ENCODE measurements at places on chromosomes 6 and 20.

- no peak for DNase-seq
Observed at GRCh38 chr6:166487148-166487547, 99.3 kb downstream of the RAMACL start.

GRCh38 chr6:90293319-90293953 lies 3.2 kb downstream of the BACH2 start:
- no peak for DNase-seq

- DNase-seq, result no peak
Observed at GRCh38 chr6:169766232-169766631, 14.8 kb downstream of the ERMARD start.

DNA sequence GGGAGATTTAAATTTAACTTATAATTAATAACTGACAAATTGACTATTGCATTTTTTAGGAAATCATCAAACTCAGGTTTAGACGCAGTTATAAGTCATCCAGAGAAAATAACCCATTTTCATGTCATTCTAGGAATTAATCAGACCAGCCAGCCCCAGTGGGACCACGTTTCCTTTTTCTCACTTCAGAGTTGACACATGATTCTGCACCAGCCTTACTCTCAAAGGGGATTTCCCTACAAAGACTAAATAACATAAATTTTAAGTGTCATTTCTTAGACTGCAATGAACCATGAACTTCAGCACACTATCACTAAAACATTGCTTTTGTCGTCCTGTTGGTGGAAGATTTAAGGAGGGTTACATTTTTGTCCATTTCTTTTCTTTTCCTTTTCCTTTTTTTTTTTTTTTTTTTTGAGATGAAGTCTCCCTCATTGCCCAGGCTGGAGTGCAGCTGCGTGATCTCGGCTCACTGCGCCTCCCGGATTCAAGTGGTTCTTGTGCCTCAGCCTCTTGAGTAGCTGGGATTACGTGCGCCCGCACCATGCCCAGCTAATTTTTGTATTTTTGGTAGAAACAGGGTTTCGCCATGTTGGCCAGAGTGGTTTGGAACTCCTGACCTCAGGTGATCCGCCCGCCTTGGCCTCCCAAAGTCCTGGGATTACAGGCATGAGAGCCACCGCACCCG lies 3.6 kb downstream of the IPCEF1 start:
- DNase-seq, result no peak

- DNase-seq, result no peak
Observed at GRCh38 chr6:135655055-135655454, 157.5 kb upstream of the AHI1 start.

GRCh38 chr6:161226009-161226964 lies 47.6 kb downstream of the AGPAT4 start:
- no peak for DNase-seq

DNA sequence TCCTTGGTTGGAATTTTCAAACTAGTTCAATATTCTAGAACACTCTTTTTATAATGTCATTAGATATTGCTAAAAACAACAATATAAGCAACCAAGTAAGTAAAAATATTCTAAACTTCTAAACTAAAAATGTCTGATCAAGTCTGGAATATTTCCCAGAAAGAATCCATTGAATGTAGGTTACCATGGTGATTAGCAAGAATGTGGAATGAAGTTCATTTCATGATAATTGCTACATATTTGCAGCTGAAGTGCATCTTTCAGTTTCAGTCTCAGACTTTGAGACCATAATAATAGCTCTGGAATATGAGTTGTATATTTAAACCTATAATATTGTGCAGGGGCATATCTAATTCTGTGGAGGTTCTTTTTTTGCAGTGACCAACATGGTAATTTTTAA lies 61.0 kb upstream of the NKAIN2 start:
- no peak for DNase-seq

GRCh38 chr6:39950125-39950720 lies 16.0 kb upstream of the MOCS1 start:
- DNase-seq, result no peak

GRCh38 chr20:53866794-53867740 lies 203.3 kb downstream of the BCAS1 start:
- DNase-seq, result no peak

DNA sequence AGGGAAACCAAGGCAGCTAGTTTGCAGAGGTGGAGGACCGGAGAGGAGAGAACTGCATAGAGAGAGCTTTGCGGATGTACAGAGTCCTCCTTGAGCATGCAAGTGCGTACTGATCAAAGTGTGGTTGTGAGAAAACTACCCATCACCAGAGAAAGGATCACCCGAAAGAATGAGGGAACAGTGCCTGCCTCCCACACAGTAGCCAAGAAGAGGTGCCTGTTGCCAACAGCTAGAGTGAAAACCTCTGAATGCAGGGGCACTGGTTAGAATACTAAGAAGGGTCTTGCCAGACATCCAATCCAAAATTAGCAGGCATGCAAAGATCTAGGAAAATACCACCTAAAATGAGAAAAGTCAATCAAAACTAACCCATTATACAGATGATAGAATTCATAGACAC lies 166.6 kb upstream of the AKAP12 start:
- no peak for DNase-seq

DNA sequence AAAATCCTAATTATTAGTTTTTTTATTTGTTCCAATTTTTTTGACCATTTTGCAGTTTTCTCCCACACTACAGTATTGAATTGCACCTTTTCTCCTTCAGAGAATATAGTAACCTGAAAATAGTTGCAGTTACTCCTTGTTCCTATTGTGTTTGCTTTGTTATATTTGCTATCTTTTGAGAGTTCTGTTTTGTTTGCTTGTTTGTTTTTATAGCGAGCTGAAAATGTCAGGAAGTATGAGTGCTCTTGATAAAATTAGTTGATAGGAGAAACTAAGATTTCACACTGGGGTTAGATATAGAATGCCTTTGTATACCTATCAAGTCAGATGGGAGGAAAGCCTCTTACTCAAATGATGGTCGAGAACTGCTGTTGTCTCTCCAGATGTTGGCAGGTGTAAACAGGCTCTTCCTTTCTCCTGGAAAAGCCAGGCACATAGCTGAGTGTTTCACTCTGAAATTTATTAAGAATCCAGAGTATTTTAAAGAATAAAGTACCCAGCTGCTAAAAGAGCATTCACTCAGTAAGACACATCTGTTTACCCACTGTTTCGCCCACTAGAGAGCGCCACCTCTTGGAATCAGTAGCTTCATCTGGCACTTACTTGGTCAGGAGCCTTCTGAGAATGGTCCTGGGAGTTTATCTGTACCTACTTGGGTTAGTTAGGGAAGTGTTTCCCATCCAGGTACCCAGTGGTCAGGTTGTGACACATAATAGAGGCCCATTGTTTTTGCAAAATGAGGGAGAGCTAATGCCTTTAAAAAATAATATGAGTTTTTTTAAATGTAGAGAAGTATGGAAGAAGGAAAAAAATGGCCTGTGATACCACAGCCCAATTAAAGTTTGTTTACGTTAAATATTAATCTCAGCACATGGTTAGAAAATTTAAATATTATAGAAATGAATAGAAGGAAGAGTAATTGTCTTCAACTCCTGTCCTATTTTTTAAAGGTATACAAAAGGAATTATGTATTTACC lies 11.2 kb downstream of the NT5DC1 start:
- DNase-seq, result peak; percentile 8

GRCh38 chr6:67880939-67881705 lies 754.0 kb upstream of the ADGRB3 start:
- no peak for DNase-seq

DNA sequence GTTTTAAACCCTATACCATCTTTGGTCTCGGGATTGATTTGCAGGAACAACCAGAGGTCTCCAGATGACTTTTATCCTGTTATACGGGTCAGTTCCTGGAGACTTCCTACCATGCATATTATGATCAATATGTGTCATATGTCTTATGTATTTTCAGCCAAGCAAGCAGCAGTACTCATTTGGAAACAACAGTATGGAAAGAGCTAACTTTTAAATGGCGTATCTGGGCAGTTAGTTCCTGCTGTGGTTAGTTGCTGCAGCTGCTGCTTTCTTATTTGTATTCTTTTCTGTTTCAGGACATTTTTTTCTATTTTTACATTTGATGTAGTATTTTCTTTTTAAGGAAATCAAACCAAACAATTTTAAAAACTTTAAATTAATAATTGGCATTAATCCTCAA lies 207.5 kb downstream of the MANEA start:
- DNase-seq, result no peak

- DNase-seq, result no peak
Observed at GRCh38 chr6:84107495-84107894, 73.9 kb downstream of the MRAP2 start.

DNA sequence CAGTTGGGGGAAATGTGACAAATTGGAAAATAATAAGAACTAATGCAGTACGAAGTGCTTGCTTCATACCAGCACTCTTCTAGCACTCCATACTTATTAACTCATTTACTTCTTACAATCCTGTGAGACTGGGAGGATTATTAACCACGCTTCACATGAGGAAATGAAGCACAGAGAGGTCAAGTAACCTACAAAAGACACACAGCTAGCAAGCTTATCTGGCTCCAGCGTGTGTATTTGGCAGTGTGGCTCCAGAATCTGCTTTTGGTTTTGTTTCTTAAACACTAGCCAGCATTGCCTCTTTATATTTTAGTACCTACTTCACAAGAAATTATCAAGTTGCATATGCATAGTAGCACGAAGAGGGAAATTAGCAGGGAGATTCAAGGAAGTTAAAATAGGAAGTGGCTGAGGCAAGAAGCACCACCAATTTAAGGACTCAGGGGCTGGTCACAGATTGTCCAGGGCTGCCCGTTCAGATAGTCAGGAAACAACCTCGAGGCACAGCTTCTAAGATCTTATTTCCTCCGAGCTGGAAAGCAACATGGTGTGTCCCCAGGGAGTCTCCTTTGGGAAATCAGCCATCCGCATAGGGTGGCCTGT lies 302.7 kb upstream of the PRDM1 start:
- no peak for DNase-seq

GRCh38 chr6:118551063-118552053 lies 3.3 kb downstream of the PLN start:
- DNase-seq, result peak; percentile 17

GRCh38 chr6:101711518-101711917 lies 318.0 kb downstream of the GRIK2 start:
- no peak for DNase-seq

- DNase-seq, result no peak
Observed at GRCh38 chr6:53547166-53547810, 2.4 kb upstream of the GCLC start.

DNA sequence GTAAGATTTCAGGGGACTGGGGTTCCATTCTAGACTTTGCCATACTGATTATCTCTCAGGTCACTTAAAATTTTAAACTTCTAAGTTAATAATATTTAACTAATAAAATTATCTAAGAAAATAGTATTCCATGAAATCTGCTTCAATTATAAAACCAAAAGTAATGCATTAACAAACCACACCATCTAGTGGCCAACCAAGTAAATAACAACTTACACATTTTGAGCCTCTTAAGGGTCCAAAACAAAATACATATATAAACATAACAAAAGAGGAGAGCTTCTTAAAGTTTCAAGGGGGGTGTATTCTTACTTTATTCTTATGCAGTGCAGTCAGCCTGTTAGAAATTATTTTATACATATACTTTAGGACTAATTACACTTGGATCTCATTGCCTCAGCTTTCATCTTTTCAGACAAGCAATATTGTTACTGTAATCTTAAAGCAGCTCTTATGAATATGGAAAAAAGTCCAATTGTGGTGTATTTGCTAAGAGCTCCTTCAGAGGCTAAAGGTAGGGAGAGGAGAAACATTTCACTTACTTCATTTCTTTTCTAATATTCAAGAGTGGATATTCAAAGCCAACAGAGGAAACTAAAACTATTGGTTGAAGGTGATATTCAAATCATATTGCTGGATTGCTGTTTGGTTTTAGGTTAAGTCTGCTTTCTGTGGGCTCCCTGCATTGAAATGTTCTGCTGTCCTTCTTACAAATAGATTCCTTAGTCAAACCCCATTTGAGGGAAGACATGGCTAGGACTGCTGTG lies 199.7 kb upstream of the SIM1 start:
- peak; percentile 20 for DNase-seq

DNA sequence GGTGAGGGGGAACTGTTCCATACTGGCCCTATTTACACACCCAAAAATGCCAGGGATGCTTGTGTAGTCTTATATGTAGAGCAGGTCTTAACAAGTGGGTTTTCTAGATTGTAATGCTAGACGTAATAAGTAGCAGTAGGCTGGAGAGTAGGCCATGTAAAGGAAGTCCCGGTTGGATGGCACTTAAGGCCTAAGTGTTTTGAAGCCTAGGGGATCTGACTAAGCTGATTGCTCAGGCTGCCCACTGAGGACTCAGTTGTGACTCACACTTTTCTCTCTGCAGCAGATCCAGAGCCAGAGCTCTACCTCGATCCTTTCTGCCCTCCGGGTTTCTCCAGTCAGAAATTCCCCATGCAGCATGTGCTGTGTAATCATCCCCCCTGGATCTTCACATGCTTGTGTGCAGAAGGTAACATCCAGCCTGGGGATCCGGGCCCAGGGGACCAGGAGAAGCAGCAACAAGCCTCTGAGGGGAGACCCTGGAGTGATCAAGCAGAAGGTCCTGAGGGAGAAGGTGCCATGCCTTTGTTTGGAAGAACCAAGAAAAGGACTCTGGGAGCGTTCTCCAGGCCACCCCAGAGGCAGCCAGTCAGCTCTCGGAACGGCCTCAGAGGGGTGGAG lies 26.6 kb downstream of the ZNF133 start:
- peak; percentile 22 for DNase-seq

DNA sequence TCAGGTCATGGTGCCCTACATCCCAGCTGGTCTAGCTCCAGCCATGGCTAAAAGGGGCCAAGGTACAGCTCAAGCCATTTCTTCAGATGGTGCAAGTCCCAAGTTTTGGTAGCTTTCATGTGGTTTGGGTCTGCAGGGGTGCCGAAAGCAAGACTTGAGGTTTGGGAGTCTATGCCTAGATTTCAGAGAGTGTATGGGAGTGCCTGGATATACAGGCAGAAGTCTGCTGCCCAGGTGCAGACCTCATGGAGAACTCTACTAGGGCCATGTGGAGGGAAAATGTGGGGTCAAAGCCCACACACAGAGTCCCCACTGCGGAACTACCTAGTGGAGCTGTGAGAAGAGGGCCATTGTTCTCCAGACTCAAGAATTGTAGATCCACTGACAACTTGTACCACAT lies 1000.9 kb upstream of the ADGRB3 start:
- no peak for DNase-seq

DNA sequence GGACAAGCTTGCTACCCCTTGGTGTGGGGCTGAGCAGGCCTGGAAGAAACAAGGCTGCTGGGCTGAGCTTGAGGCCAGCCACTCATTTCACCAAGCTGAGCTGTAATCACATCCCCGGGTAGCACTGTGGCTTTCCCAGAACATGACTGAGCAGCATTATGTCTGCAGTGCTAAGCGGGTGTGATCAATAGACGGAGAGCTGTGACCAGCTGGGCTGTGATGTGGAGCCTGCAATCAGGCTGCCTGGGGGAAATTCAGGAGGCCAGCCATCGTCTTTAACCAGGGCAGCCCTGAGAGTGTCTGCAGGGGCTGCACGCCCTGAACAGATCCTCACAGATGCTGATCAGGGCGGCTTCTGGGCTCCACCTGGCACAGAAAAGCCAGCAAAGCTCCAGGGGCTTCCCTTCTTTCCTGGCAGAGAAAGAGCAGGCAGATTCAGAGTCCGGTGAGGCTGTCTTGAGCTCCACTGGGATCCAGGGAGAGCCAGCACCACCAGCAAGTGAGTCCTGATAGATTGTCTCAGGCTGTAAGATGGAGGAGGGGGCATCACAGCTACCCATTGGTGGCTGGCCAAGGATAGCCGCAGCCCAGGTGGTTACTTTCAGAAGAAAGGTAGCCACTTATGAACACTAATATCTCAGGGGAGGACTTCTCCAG lies 165.9 kb downstream of the NRN1 start:
- no peak for DNase-seq

All from A549 (cell line).